Purkinje cell (primary cell): ENCODE measurements at places on chromosomes 1 and 21. TPM values are rescaled to one million over a fixed set of nuclear protein-coding genes. Genes with fewer than 3 reads are reported as not detected.

XCL1 gene
- 2.6 TPM in 1 of 2 replicates, not detected in the other for polyA plus RNA-seq

DCST2 gene
- polyA plus RNA-seq = not detected in 2 replicates

DNAJC6 gene
- polyA plus RNA-seq = 92.3 and 101 TPM in 2 replicates

ACTL8 gene
- not detected in 2 replicates for polyA plus RNA-seq

SLAMF6 gene
- polyA plus RNA-seq = not detected in 2 replicates

TLR5 gene
- 2.9 TPM in 1 of 2 replicates, not detected in the other for polyA plus RNA-seq

MEX3A gene
- not detected in 2 replicates for polyA plus RNA-seq

CREG1 gene
- 204 and 212 TPM in 2 replicates for polyA plus RNA-seq

TAL1 gene
- not detected in 2 replicates for polyA plus RNA-seq

INSRR gene
- not detected in 2 replicates for polyA plus RNA-seq

FTCD gene
- not detected in 2 replicates for polyA plus RNA-seq

G0S2 gene
- 1.0 TPM in 1 of 2 replicates, not detected in the other for polyA plus RNA-seq

SPRR2G gene
- polyA plus RNA-seq = not detected in 2 replicates

SLC25A33 gene
- 4.4 and 6.6 TPM in 2 replicates for polyA plus RNA-seq

CRNN gene
- not detected in 2 replicates for polyA plus RNA-seq

FCRL5 gene
- not detected in 2 replicates for polyA plus RNA-seq

ELAPOR1 gene
- 2.1 and 6.5 TPM in 2 replicates for polyA plus RNA-seq

LRRC8B gene
- 7.5 and 12.6 TPM in 2 replicates for polyA plus RNA-seq

S100A2 gene
- not detected in 2 replicates for polyA plus RNA-seq

SLFNL1 gene
- 0.26 TPM in 1 of 2 replicates, not detected in the other for polyA plus RNA-seq

BSND gene
- not detected in 2 replicates for polyA plus RNA-seq

TGFB2 gene
- 2.7 and 6.9 TPM in 2 replicates for polyA plus RNA-seq

RXFP4 gene
- not detected in 2 replicates for polyA plus RNA-seq

RNU1-2 gene
- polyA plus RNA-seq = not detected in 2 replicates

NEXN gene
- polyA plus RNA-seq = 180 and 196 TPM in 2 replicates

SERINC2 gene
- polyA plus RNA-seq = 0.24 and 1.2 TPM in 2 replicates

GLIS1 gene
- polyA plus RNA-seq = not detected in 2 replicates
